ENCODE measurements at places on chromosomes 6 and 20. TPM values are rescaled to one million over a fixed set of nuclear protein-coding genes. Genes with fewer than 3 reads are reported as not detected.

The CCDC170 gene
- total RNA-seq: not detected

The SRSF12 gene
- not detected for total RNA-seq

The DPPA5 gene
- total RNA-seq: not detected

The GPR63 gene
- 0.29 TPM for total RNA-seq

The SH3BGRL2 gene
- 0.59 TPM for total RNA-seq

The HAO1 gene
- total RNA-seq: not detected

The TRIM39 gene
- total RNA-seq: 6.7 TPM

The SMPDL3A gene
- total RNA-seq: 3.4 TPM

The RAET1E gene
- total RNA-seq: 1.6 TPM

The CFAP61 gene
- 0.12 TPM for total RNA-seq

The BCAS1 gene
- total RNA-seq: not detected

GRCh38 chr6:47690791-47691190, 7.6 kb upstream of the ADGRF4 start:
- DNase-seq: no peak

DNA sequence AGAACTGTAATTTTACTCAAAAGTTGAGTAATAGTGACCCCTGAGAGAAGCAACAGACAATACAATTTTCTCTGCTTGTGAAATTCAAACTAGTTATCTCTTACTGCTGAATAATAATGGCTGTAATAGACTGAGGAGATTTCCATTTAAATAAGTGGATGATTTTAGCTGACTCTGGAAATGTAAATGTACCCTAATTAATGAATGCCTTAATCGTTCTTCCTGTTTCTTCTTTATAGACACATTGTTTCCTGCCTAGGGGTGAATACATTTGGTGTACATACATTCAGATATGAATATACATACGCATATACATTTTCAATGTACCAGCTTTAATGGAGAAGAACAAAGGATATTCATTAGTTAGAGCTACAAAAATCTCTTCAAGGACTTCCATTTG, 611.9 kb downstream of the TFAP2B start:
- no peak for DNase-seq

GRCh38 chr6:80223743-80224212, 117.3 kb downstream of the BCKDHB start:
- peak; percentile 68 for DNase-seq

- no peak for DNase-seq
Measured at GRCh38 chr6:27854421-27854820, 57.8 kb downstream of the OR2B2 start.

DNA sequence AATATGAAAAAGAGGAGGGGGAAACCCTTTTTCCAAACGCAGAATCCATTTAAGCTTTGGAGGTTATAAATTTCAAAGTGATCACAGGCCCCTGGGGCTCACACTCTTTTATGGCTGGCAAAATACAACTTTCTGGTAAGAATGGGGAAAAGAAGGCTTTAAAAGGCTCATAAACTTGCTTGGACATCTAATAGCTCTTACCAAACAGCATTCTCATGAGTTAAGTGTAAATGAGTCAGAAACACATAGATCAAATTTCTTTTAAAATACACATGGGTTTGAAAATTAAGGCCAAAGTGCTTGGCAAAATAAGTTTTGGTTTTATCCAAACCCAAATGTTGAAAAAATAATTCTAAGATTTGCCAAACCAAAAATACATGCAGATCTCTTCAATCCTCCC, 154.6 kb downstream of the SOBP start:
- DNase-seq: no peak

DNA sequence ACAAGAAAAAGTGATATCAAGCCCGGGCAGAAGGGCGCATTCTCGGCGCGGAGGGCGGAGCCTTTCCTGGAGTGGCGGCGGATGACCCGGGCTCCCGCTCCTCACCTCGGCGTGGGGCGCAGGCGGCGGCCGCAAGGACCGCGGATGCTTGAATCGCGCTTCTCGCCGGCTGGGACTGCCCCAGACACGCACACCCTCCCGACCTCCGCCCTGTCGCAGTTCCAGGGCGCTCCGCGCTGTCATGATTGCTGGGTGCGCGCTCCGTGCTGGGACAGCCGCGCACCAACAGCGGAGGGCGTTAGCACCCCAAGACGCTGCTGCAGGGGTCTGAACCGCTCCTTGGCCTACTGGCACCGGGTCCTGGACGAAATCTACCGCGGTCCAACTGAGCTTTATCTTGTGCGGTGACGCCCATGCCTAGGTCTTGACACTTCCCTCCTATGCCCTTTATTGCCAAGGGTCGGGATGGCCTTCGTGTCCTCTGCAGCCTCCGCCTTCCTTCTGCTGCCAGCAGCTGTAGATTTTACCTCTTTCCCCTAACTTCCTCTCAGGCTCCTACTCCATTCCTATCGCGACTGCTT, 43.3 kb downstream of the IRAK1BP1 start:
- peak; percentile 25 for DNase-seq

DNA sequence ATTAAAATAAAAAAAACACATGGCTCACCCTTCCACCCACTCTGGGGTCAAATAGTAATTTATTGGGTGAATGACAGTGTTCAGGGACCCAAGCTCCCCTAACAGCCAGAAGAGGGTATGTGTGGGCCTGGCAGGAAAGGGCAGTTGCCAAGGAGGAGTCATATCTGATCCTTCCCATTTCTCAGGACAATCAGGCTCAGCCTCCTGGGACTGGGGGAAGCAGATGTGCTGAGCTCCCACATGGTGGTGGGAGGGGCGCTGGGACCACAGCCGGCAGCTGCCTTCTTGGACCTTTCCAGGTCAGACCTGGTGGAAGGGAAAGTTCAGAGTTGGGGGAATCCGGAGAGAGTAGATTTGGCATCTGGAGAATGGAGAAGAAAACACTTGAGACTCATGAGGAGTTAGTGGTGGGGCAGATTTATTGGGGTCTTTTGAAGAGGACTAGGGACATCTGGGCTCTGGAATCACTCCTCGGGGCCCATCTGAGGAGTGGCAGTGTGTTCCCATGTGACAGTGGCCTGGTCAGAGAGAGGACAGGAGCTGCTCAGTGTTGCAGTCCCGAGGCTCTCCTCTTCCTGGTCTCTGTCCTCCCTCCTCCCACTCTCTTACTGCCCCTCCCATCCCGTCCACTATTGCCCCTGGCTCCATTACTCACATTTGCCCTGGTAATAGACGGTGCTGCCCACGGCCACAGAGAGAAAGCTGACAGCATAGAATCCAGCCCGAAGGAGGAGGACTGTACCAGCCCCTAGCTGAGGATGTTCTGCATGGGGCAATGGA, 3.0 kb downstream of the LST1 start:
- DNase-seq: peak; percentile 30

DNA sequence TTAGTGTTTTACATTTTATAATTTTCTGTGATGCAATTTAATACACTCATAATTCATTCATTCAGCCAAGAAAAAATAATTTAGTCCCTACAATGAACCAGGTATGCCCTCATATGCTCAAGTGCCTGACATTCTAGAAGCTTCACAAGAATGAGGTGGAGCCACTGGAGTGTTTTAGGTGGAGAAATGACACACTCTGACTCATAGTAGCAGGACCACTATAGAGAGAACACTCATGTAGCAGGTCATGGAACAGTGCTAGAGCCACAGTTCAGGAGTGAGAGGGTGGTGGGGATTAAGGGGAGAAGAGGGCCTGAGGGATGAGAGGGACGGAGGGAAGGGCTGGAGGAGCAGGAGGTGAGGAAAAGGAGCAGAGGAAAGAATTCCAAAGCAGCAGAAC, 1.4 kb upstream of the HLA-G start:
- DNase-seq: peak; percentile 31

DNA sequence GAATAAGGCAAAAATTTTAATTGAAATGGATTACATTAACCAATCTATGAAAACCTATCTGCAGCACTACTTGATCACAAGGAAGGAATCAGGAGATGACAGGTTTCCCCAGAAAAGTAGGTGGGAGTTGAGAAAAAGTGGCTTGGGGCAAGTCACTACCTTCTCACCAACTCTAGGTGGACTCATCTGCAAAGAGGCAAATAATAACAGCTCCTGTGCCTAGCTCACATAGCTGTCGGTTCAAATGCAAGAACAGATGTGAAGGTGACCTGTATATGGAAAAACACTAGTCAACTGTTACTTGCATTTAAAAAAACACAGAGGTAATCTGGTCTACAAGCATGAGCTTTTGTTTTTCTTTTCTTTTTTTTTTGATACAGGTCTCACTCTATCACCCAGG, 67.2 kb downstream of the POPDC3 start:
- DNase-seq: peak; percentile 6

DNA sequence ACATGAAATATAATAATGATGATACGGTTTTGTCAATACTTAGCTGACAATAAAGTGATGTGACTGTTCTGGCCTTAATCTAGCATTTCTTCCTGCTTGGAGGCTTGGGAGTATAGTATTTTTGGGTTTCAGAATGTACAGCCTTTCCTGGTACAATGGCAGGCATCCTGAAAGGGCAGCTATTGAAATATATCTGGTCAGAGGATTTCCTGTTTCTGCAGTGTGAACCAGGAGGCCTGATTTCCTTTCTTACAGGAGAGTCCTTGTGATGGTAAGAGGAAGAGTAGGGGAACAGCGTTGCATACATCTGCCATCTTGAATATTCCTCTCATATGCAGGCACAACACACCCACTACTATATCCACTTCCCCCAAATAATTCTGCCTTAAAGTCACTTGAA, 93.7 kb downstream of the MYO6 start:
- no peak for DNase-seq

- DNase-seq: no peak
Measured at GRCh38 chr6:43325876-43326275, 17.2 kb upstream of the CRIP3 start.

GRCh38 chr20:46545077-46545826, 5.2 kb downstream of the OCSTAMP start:
- DNase-seq: peak; percentile 65

DNA sequence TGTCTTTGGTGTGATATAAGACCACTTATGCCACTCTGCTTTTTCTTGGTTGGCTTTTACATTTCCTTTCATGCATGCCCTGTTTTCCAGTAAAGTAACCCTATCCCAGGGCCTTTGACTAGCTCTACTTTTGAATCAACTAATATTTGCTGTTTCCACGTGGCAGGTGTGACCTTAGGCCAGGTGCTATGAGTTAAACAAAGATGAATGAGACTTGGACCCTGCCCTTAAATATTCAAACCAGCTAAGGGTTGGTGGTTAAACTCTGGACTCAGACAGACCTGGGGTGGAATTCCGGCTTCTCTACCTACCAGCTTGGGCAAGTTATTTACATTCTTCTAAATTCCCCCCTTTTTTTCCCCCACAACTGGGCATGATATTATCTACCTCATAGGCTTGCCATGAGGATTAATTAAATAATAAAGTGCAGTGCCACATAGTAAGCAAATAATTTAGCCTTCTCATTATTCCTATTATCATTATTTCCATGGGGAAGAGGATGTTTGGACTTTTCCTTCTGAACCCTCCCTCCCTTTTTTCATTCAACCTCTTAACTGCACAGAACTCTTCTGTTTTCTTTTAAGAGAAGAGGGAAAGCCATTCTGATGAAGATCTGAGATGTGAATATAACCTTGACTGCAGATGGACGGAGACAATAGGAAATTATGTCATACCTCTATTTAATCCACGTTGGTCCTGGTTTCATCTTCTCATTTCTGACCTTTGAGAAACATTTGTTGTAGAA, 143.6 kb upstream of the TNFAIP3 start:
- no peak for DNase-seq

DNA sequence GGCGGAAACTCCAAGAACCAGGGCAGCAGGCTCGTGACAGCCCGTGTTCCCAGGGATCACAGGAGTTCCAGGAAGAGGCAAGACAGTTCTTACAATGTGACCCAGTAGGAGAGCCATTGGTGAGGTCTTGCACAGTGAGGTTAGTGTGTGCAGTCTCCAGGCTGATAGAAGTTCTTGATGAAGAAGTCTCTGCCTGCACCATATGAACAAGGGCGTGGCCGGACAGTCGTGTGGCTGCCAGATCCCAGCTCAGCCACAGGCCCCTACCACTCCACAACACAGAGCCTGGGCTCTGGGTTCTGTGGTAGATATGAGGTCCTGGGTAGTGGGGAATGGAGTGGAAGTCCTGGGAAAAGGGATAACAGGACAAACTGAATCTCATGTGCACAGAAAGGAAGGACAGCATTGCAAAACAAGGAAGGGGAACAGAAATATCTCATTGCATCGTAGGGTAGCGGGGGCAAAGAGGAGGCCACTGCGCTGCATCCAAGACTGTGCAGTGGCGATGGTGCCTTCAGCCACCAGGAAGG, 65.2 kb downstream of the STX11 start:
- DNase-seq: peak; percentile 57

- DNase-seq: no peak
Measured at GRCh38 chr6:119339941-119340456, 9.6 kb downstream of the MAN1A1 start.

DNA sequence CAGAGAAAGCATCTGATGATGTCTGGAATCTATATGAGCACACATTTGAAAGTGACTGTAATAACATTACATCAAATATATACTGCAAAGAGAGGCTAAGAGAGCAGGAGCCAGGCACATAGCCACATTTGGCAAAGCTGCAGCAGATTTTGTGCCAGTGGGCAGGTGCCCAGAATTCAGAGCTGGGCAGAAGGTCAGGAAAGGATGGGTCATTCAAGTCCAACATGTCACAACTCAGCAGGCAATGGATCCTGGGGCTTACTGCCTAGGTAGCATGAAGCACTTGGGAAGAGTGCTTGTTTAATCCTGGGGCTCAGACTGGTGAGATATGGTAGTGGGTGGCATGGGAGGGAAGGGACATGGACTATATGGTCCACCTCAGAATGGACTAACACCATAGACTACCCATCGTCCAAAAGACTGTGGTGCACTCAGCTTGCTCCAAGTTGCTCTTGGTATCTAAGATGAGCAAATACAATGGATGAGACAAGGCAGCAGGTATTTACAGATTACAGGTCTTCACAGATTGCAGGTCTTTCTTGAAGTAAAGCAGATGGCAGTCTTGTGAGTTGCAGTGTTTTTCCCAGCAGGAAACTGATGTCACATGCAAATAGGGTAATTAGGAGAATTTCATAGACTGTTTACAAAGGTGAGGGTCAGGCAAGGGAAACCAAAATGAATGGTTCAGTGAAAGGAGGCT, 31.2 kb upstream of the SHLD1 start:
- no peak for DNase-seq

DNA sequence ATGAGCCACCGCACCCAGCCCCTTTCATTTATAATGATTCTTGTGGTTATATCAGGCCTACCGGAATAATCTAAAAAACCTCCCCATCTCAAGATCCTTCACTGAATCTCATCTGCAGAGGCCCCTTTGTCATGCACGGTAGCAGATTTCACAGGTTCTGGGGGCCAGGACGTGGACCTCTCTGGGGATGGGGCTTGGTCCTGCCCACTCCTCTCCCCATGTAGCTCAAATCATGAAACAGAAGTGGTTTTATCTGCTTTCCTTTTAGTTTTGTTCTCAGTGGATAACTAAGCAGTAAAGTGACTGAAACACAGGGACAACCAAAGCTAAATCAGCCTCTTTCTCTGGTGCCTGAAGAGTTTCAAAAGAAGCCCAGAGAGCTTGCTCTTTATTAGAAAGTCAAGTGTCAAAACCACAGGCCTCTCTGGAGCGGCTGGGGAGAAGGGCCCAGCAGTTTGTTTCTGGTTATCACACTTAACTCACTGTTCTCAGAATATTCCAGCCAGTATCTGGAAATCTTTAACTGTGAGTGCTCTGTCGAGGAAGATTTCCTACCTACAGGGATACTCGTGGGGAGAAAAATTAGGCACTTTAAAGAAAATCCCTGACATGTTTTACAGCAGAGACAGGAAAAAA, 60.6 kb upstream of the FAM184A start:
- DNase-seq: no peak

All from RPMI7951 (cell line).